ENCODE measurements at places on chromosomes 2 and 18.

DNA sequence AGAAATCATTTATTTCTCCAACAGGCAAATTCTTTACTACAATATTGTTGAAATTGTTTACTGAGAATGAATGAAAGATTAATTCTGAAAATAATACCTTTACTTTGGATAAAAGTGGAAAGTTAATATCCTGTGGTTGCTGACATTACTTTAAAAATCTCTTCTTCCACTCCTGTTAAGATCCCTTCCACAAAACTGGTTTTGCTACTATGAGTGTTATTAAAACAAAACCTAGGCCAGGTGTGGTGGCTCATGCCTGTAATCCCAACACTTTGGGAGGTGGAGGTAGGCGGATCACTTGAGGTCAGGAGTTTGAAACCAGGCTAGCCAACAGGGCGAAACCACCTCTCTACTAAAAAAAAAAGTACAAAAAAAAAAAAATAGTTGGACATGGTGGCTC is 123.9 kb upstream of the CCDC150 start:
- DNase-seq, result no peak

GRCh38 chr2:71727562-71727961 is 274.2 kb downstream of the DYSF start:
- no peak for DNase-seq

DNA sequence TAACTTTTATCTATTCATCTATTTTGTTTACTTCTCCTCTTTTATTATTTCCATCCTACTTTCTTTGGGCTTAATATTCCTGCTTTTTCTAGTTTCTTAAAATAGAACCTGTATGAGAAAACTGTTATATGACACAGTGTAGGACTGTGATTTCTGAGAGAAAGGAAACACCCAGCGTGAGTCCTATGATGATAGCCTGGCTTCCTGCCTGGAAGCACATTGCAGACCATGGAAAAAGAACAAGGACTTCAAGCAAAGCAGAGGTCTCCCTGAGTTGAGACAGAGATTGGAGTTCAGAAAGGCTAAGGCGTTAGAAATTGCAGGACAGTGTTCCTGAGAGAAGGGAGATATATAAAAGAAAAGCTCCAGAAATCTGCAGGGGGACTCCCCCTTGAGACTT is 7.8 kb downstream of the RBM44 start:
- DNase-seq, result no peak

DNA sequence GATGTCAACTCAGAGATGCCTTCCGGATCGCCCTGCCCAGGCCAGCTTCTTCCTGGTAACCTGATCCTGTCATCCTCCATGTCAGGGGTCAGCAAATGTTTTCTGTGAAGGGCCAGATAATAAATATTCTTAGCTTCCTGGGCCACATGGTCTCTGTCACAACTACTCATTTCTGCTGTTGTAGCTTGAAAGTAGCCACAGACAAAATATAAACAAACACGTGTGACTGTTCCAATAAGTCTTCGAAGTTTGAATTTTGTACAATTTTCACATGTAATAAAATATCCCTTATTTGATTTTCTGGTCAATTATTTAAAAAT is 35.8 kb downstream of the ANXA4 start:
- no peak for DNase-seq

DNA sequence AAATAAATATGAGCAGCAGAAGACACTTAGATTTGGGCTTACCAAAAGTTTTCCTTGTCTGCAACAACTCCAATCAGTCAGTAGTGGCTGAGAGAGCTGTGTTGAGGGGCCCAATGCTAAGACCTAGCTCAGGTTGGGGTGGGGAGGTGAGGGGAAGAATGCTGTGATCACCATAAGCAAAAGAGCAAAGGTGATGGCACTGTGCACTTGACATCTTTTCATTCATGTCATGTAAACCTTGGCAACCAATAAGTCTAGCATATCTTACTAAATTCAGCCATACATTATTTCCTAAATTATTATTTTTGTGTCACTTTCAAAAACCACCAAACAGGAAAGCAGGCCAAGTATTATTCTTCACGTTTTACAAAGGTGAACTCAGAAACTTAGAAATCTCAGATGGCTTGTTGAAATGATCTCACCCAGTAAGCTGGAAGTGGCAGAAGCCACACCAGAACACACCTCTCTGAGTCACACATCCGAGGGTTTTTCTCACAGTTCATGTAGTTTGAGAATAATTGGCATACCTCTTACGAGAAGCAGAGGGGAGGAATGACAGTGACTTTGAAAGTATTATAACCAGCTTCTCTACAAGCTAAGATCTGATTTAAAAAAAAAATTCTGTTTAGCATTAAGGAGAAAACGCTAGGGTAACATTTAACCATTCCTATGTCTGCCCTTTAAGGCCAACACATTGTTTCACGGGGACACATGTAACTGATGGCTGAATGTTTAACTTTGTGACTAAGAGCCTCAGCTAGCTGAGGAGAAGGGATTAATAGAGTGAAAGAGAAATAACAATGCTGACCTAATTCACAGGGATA is 43.3 kb upstream of the SETBP1 start:
- no peak for DNase-seq

DNA sequence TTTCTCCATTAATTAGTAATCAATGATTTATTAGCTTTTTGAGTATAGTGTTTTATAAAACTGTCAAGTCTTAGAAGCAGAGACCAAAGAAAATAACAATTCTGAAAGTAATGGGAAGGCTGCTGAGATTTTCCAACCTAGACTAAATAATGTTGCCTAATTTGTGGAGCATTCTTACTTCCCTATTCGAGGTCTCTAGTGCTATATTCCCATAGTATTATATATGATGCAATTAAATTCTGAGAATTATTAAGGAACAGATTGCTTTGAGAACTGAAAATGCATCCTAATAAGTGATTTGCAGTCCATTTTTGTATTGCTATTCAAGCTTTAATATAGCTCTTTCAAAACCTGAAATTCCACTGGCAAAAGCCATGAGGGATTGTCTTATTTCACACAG is 27.7 kb upstream of the DOCK10 start:
- no peak for DNase-seq

- DNase-seq, result no peak
Observed at GRCh38 chr2:168171059-168171762, 76.2 kb downstream of the STK39 start.

GRCh38 chr18:79191956-79192355 is 122.8 kb downstream of the ATP9B start:
- no peak for DNase-seq

DNA sequence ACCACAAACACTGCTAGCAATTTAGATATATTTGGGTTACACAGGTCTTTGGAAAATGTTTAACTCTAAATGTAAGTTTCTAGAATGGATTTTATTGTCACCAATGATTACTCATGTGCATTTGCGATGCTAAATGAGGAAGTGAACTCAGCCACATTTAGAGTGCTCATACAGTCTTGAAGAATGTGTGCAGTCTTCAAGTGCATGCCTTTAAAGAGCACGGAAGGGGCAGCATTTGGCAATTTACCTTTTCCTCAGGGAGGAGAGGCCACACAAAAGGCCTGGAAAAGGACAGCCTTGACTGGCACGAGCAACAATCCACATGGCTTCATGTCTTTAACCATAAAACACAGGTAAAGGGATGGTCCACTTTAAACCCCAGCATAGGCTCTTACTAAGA is 78.5 kb upstream of the STK17B start:
- DNase-seq, result no peak

DNA sequence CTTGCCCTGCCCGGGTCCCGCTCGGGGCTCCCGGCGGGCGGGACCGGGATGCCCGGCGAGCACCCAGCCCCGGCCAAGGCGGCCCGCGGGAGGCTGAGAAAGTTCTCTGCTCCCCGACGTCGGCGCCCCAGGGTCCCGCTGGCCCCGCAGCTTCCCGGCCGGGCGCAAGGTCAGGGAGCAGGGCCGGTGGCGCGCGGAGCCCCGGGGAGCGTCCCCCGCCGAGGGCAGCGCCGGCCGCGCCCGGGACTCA is 331 bp downstream of the SERPINE2 start:
- DNase-seq, result no peak

- DNase-seq, result no peak
Observed at GRCh38 chr2:95346231-95346737, 49.1 kb downstream of the KCNIP3 start.

DNA sequence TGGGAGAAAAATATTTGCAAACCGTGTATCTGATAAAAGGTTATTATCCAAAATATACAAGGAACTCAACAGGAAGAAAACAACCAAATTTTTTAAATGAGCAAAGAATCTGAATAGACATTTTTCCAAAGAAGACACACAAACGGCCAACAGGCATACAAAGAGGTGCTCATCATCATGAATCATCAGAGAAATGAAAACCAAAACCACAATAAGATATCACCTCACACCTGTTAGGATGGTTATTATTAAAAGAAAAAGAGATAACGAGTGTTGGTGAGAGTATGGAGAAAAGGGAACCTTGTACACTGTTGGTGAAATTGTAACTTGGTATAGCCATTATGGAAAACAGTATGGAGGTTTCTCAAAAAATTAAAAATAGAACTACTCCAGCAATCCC is 463.3 kb downstream of the IRS1 start:
- no peak for DNase-seq

DNA sequence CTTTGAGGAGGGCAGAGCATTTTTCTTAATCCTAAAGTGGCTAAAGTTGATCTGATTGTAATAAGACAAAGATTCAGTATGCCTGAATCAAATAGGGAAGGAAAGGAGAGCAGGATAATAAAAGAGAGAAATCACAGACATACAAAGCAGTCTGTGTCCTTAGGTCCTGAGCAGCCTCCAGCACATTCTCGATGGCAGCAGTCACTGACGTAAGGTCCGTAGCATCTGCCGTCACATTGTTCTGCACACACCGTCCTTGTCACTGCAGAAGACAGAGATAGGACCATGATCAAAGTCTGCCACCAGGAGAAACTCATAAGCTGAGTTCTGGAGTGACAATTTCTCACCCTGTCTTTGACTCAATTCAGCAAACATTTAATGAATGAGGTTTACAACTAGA is 813.7 kb downstream of the ERBB4 start:
- DNase-seq, result no peak

DNA sequence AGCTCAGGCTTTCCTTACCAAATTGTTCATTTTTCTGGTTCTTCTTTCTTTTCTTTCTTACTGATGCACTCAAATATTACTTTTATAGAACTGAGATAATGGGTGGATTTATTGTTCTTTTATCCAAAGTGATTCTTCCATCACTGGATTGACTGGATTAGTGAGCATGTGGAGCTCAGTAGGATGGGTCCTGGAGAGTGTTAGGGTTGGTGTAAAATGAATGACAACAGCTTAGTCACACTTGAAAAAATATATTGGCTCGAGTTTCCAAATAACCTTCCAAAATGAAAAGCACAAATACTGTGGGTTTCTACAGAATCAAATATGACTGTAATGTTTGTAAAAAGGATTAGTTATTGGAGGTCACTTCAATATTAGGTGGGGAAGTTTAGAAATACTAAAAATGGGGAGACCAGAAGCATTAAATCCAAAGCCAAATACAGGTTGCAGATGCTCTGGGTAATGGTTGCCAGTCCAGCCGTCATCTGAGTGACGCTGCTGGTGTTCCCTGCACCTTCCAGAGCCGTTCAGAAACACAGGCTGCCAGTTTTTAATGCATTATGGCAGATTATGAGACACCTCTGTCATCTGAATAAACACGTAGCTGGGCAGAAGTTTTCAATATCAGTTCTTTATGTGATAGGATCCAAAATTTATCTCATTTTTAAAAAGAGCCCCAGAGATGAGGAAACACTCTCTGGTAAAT is 294.8 kb upstream of the NRP2 start:
- DNase-seq, result no peak

DNA sequence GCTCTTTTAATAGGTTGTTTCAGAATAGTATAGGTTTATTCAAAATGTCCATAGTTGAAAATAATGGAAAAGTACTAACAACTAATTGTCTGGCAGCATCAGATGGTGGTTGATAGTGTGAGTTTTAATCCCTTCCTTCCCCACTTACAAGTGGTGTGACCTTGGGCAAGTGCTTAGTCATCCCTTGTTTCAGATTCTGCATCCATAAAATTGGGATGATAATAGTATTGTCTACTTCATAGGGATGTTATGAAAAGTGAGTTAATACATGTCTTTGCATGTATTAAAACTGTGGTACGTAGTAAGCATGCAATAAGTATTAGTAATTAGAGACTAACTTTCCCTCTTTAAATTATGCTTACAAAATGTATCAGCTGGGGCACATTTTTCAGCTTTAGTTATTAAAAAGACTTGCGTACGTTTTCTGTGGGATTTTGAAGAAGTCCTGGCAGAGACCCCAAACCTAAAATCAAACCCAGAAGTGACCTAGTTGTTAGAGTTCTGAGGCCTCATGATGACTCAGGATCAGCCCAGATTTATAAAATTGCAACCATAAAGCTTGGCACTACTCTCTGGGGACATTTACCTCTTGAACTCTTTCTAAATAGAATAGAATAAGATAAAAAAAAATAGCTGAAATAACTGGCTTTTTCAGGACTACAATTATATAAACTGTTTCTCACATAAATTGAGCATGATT is 8.6 kb downstream of the ITGA4 start:
- DNase-seq, result no peak

DNA sequence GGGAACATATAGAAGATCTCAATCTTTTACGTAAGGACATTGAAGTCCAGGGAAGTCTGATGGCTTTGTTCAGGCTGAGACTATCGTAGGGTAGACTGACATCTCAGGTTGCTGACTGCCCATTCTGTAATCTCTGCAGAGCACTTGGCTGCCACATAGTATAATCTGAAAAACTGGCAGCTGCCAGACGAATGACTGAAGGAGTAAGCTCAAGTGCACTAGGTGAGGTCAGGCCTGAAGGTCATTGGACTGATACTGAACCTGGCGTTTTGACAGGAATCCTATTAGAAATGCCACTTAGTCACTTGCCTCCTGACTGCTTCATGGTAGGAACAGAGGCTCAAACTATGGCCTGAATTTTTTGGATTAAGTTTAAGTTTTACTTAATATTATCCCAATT is 23.5 kb downstream of the GPD2 start:
- DNase-seq, result no peak

- DNase-seq, result no peak
Observed at GRCh38 chr2:37906131-37906530, 19.0 kb upstream of the RMDN2 start.

GRCh38 chr2:122206101-122206500 is 450.6 kb downstream of the TSN start:
- DNase-seq, result no peak

DNA sequence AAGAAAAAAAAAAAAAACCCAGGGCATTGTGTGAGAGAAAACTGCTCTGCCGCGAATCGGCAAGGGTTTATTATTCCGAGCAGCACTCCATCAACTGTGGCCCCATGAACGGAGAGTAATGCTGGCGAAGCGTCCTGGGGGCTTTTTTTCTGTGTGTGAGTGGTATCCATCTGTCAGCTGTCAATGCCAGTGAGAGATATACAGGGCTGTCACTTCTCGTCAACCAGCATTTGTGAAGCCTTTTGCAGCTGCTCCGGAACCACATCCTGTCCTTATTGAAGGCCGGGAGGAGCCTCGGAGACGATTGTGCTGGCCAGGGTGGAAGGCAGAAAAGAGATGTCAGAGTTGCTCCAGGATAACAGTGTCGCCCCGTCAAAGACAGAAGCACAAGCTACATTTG is 356.9 kb upstream of the SMIM21 start:
- peak; percentile 63 for DNase-seq
